NAMALWA (cell line): ENCODE measurements at places on chromosomes 5 and 9.

- no peak for DNase-seq
Measured at GRCh38 chr5:58183078-58183785, 276.7 kb downstream of the PLK2 start.

DNA sequence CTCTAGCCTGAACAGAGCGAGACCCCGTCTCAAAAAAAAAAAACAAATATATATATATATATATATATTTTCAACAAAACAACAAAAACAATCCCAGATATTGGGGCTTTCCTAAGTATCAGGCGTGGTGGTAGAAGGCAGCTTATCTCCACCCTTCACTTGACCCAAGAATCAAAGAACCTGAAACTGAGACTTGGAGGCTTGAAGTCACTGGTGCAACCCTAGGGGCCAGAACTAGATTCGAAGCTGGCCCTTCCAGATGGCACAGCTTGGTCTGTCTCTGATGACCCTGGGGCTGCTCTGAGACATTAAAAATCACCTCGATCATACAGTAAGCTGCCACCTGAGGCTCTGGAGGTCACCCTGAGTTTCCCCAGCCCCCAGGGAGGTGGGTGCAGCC lies 1.3 kb upstream of the KCNMB1 start:
- DNase-seq: no peak

DNA sequence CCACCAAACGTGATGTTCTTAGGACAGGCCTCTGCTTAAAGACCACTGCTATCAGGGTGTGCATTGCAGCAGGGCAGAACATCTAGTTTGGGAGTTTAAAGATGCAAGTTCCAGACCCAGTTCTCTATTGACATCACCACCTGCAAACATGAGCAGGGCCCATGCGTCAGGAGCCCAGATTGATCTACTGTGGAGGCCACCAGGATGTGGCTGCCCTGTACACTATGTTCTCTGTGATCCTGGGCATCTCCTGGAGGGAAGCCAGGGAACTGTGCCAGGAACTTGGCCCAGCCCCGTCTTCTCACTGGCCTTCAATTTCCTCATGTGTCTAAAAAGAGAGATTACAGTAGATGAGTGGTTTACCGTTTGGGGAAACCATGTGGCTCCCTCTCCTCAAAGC lies 87.1 kb downstream of the PDE6A start:
- DNase-seq: no peak

DNA sequence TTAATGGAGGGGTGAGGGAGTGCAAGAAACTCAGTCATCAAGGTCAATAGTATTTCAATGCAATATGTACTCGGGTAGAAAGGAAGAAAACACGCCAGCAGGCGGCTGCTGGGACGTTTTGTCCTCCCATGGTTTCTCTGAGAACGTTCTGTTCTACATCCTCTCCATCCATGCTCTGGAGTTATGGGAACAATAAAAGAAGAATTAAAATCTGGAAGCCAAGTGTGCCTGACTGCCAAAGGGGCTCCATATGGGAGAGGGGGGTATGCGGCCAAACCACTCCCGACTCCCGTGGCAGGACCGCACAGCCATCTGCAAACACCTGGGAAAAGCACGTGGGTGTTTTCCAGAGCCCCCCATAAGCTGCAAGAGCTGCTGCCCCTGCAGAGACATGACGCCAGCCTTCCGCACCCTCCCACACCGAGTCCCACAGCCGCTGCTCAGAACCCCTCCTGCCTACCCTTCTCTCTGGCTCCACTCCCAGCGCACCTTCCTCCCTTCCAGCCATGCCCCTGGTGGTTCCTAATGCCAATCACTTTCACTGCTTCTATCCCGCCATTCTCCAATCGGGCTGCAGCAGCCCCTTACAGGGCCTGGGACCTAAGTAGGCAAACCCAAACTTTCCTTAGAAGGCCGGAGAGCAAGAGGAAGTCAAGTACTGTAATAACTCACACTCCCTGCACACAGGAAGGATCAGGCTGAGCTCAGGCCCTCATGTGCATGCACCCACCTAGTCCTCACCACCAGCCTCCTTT lies 241.6 kb downstream of the SYK start:
- DNase-seq: no peak

- DNase-seq: peak; percentile 35
Measured at GRCh38 chr5:105740242-105740641, 1930.5 kb downstream of the EFNA5 start.

GRCh38 chr9:68428481-68428880 lies 72.1 kb downstream of the PGM5 start:
- DNase-seq: no peak
